ENCODE measurements at places on chromosomes 16 and 17. TPM values are rescaled to one million over a fixed set of nuclear protein-coding genes. Genes with fewer than 3 reads are reported as not detected.

DNA sequence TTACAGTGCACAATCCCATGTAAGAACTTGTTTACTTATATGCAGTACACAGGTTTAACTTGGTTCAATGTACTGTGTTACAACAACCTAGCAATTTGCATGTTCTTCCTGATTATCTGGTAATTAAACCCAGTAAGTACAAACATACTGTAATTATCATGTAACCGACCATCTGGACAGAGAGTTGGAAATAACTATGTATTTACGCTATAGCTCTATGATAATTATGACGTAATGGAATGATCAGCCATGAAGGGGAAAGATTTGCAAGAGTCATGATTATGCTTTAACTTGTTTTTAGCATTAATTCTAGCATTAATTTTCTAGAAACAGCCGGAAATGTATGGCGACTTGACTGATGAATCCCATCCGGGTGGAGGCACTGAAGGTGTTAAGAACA lies 74.8 kb upstream of the SALL1 start:
- DNase-seq: no peak

Gene HOXB1
- not detected for total RNA-seq

DNA sequence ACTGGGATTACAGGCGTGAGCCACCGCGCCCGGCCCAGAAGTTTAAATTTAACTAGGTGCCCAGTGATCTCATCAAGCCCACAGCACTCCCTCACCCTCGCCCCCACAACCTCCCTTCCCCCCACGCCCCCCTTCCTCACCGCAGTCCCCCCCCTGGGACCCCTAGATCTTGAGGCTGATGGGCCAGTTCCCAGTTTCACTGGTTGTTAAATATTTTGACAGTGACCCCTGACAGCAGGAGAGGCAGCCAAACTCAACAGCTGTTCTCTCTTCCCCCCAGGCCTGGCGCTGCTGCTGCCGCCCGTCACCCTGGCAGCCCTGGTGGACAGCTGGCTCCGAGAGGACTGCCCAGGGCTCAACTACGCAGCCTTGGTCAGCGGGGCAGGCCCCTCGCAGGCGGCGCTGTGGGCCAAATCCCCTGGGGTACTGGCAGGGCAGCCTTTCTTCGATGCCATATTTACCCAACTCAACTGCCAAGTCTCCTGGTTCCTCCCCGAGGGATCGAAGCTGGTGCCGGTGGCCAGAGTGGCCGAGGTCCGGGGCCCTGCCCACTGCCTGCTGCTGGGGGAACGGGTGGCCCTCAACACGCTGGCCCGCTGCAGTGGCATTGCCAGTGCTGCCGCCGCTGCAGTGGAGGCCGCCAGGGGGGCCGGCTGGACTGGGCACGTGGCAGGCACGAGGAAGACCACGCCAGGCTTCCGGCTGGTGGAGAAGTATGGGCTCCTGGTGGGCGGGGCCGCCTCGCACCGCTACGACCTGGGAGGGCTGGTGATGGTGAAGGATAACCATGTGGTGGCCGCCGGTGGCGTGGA lies 15.6 kb downstream of the QPRT start:
- DNase-seq: no peak

DNA sequence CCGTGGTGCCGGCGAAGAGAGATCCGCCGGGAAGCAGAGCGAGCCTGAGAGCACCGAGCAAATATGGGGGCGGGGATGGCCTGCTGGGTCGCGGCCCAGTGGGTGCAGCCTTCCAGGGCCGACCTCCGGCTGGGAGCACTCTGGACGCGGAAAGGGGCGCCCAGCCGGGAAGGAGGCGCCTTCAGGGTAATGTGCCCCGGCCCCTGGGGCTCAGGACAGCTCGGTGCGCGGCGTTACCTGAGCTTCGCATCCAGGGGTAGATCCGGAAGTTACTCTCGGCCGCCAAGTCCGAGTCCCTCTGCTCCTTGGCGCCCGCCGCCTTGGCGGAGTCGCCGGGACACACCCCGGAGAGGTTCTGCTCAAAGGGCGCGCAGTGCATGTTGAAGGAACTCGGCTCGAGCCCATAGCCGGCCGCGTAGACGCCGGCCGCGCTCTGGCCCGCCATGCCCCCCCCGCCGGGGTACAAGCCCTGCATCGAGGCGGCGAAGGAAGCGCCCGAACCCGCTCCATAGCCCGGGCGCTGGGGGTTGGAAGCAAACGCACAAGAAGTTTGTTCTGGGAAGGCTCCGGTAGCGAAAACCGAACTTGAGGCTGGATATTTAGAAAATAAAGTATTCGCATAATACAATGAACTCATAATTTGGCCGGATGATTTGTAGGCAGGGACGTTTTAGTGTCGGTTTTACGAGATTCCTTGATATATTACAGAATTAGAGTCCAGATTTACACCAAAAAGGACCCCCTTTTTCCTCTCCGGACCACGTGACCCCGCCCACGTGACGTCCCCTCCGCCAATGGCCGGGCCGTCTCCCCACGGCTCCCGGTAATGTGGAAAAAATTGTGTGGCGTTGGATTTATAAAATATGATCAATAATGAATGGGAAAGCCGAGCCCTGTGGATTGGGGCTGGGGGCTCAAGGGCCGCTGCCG lies at the start of gene HOXB7:
Gene HOXB7 (minus strand): TSS at position 736 of the 930 bp plus-strand sequence. CDS start 99 bp downstream, at position 637.
- no peak for DNase-seq

Gene GPR139
- not detected for total RNA-seq
